ENCODE measurements at places on chromosomes 12 and 14.

- no peak for DNase-seq
Measured at GRCh38 chr12:14313379-14314138, 51.9 kb upstream of the ATF7IP start.

GRCh38 chr12:111427417-111428074, 21.8 kb downstream of the SH2B3 start:
- no peak for DNase-seq

- no peak for DNase-seq
Measured at GRCh38 chr12:6318440-6318879, 8.0 kb downstream of the PLEKHG6 start.

DNA sequence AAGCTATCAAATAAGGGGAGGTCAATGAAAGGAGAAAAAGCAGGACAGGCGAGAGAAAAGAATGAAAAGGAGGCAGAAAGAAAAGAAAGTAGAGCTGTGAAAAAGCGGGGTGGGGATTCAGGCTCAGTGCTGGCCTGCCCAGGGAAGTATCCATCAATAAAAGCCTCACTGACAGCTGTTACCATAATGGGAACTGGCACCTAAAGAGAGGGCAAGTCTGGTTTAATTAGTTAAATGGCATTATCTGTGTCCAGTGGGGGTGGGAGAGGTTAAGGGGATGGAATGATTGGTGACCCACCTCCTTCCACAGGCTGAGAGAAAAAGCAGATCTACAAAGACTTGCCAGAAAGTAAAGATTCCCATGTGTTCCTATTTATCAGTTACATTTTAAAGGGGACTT, 7.4 kb downstream of the SALL2 start:
- DNase-seq: no peak

DNA sequence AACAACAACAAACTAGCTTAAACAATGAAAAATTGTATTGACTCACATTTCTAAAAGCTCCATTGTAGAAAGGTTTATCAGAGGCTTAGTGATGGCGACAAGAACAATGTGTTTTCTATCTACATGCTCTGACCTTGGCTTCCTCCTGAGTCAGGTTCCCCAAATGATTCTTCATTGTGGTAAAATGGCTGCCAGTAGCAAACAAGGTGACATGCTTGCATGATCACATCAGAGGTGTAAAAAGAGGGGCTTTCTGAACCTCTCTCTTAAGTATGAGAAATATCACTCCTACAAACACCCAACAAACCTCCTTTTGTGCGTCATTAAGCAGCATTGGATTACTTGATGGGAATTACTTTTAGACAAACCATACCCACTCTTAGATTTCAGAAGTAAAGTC, 252.4 kb upstream of the SYT1 start:
- no peak for DNase-seq

GRCh38 chr12:108582978-108583770, 14.7 kb downstream of the TMEM119 start:
- no peak for DNase-seq

- peak; percentile 55 for DNase-seq
Measured at GRCh38 chr12:116662612-116663144, 75.2 kb downstream of the SPRING1 start.

GRCh38 chr12:112686373-112686772, 105.2 kb upstream of the RPH3A start:
- peak; percentile 78 for DNase-seq

- no peak for DNase-seq
Measured at GRCh38 chr14:70573050-70573449, 27.4 kb downstream of the MED6 start.

DNA sequence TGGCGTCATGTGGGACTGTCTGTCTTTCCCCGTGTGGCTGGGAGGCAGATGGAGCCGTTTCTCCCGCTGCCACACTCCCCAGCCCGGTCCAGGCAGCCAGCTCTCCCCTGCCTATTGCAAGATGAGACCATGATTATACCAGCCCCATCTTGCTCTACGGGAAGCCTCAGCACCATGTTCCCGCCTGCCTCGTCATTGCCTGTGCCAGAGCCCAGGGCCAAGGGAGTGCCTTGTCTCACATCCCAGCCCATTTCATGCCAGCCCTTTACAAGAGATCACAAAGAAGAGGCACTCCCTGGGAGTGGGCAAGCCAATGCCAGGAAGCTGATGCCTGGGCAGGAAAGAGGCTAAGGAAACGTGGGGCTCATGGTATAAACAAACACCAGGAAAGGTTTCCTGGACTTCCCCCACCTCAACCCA, 23.9 kb downstream of the GPR68 start:
- no peak for DNase-seq

- DNase-seq: peak; percentile 17
Measured at GRCh38 chr12:102438047-102438826, 42.1 kb downstream of the IGF1 start.

GRCh38 chr12:58425481-58426392, 484.4 kb downstream of the ATP23 start:
- DNase-seq: peak; percentile 92

GRCh38 chr14:22391908-22392565, 197.0 kb downstream of the DAD1 start:
- peak; percentile 80 for DNase-seq

DNA sequence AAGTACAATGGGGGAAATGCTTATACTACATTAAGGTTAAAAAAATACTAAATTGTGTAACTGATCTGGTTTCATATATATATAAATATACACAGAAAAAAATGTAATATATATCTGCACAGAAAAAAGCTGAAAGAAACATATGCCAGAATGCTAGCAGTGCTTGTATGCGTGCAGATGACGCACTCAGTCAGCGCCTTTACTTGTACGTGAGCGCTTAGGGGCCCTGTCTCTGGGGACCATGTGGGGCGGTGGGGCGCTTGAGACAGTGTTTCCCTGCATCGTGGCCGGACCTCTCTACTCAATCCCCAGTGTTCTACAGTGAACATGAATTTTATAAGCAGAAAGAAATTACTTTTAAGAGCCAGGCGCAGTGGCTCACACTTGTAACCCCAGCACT, 7.0 kb downstream of the ANKRD9 start:
- no peak for DNase-seq

DNA sequence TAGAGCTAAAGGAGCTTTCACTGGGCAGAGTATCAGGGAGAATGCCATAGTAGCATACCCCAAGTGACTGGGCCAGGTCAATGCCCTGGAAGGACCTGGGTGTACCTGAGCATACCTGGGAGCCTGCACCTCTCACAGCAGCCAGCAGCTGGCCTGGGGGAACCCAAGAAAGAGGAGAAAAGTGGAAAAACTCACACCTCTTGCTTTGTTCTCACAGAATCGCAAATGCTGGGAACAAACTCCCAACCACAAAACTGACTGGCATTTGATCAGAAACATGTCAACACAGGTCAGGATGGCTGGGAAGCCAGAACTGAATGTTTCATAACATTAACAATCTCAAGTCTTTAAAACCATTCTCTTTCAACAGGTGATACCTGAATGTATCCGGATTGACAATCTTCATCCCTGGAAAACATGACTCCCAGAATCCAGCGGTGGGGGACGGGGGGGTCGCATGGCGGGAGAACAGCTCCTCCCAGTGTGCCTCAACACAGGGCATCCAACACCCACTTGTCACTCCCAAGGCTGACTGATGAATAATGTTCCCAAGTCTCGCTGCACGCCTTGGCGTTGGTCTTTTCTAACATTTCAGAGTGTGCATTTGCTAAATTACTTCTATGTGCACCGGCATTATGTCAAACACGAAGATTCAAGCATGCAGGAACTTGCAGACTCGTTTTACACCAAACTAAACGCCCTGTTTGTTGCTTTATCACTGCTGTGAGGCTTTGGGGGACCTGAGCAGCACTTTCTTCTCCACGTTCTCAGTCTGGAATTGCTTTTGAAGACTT, 7.9 kb downstream of the FOXN3 start:
- no peak for DNase-seq

DNA sequence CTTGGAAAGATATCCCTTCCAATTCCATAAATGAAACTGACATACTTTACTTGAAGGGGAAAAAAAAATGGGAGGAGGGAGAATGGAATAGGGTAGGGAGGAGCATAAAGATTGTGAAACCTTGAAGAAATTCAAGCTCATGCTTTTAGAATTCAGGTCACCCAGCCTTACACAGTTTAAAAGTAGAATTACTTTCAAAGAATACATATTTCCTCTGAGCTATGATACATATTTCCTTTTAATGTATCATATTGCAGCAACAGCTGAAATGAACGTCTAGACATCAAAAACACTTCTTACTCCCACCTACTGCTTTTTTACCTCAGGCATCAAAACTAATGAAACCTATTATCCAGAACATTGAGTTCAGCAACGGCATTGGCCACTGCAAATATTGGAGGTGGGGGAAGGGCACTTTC, 156.0 kb downstream of the MED13L start:
- DNase-seq: peak; percentile 9

Measured in RPMI7951 (cell line).